IPS-NIHi11 (cell line): ENCODE measurements at places on chromosomes 1 and 21.

GRCh38 chr1:247300491-247301175, 31.0 kb downstream of the ZNF496 start:
- no peak for DNase-seq

DNA sequence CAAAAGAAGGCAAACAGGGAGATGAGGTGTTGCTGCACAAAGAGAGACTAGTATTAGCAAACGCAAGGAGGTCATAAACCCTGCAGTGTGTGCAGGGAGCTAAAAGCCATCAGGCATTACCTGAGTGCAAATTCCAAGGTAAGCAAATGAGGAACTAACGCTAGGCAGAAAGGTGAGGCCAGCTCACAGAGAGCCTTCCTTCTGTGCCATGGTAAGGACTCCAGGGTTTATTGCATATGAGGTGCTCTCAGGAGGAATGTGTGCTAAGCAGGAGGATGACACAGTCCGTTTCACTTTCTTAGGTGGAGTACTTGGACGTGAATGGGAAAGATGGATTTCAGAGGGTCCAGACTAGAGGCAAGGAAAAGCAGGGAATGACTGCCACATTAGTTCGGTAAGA, 44.6 kb upstream of the MYBPHL start:
- no peak for DNase-seq

DNA sequence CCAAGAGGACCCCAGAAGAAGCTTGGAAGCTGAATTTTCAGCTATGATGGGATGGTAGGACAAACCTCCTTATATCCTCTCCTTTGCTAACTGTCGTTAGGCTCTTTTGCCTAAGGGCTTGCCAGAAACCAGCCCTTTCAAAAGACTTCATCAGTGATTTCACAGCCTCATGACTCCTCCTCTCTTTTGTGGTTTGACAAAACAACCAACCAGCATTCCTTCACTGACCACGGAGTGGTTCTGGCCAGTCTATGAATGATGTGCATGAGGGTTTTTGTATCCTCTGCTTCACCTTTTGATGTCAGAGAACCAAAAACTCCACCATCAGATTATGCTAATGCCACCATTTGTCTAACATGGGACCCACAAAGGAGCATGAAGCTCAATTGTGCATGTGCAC, 116.9 kb upstream of the COA6 start:
- no peak for DNase-seq

- no peak for DNase-seq
These were observed 143.0 kb upstream of the MAGI3 start for GRCh38 chr1:113247355-113247754.

DNA sequence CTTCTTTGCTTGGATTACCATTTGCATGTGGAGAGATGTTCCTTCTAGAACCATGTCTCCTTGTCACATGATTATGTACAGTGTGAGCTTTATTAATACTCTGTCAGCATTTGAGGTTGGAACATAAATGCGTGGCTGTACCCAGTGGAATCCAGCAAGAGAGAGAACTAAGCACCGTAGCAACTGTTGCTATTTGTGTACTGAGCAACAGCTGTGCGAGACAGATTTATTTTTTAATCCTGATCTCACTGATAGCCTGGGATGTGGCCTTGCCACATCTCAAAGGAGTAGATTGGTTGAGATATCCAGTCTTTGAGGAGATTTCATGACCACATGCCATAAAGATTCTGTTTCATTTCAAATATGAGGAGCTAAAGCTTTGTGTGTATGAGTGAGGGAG, 43.4 kb downstream of the KIF1B start:
- no peak for DNase-seq
